ENCODE measurements at places on chromosomes 11 and 22.

DNA sequence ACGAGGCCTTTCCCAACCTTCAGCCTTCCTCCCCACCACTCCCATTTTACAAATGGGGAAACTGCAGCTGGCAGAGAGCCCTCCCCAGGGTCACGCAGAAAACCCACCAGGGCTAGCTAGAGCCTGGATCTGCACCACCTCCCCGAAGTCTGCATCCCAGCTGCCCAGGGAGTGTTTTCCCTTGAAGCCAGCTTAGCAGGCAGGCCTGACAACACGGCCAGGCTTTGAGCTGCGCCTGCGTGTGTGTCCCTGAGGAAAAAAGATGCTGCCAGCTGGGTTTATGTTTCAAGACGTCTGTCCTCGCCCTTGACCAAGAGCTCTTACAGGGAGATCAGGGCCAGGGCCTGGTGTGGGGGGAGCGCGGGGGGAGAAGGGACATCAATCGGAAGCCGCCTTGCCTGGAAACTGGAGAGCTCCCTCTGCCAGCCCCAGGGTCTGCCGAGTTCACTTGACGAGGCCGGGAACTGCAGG lies 20.3 kb downstream of the WNT11 start:
- DNase-seq = no peak

DNA sequence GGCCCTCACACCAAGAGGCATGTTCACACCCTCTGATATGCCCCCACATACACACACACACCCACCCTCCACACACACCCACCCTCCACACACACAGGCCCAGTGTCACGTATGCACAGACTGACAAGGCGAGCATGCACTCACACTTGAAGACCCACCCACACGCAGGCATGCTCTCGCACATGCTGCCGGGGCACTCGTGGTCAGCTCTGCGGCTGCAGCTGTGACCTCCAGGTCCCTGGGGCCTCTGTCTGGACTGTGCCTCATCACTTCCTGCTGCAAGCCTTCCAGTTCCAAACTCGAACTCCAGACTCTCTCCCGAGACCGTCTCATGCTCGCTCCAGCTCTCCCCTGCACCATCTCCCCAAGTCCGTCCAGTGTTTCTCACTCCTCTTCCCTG lies 9.5 kb downstream of the DCHS1 start:
- DNase-seq = no peak

GRCh38 chr22:41800348-41801146 lies at the start of gene CCDC134:
CCDC134 (plus strand) TSS chr22:41800679; CDS start chr22:41808891, 8,212 bp downstream.
- DNase-seq = peak; percentile 84

DNA sequence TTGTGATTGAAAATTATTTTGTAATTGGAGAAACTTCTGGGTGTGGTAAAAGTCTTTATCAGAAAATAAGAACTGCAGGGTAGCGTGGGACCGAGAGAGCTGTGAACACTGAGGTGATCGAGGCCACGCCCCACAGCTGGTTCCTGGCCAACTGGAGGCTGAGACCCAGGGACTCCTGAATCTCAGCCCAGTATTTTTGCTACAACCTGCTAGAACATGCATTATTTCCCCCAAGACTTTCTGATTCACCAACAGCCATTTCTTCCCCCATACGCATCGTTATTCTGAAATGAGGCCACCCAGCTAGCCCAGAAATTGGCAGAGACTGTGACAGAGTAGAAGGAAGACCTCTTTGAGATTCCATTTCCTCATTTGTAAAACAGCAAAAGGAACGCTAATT lies 3.4 kb upstream of the FGF19 start:
- DNase-seq = no peak

- no peak for DNase-seq
These were observed 882 bp downstream of the ANO1 start for GRCh38 chr11:70078781-70079616.
